ENCODE measurements at places on chromosomes 6 and 20. TPM values are rescaled to one million over a fixed set of nuclear protein-coding genes. Genes with fewer than 3 reads are reported as not detected.

DNA sequence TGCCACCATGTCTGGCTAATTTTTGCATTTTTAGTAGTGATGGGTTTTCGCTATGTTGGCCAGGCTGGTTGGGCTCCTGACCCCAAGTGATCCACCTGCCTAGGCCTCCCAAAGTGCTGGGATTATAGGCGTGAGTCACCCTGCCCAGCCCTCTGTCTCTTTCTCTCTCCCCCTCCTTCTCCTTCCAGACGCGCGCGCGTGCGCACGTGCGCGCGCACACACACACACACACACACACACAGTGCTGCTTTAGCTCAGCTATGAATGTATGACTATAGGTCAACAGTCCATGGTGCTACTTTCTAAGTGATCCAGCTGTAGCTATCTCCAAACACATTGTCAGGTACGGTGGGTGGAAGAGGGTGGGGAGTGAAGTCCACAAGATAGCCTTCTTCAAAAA lies 449.5 kb downstream of the PHF3 start:
- no peak for DNase-seq

GRCh38 chr6:150063640-150064039 lies 5.3 kb downstream of the ULBP3 start:
- DNase-seq, result no peak

- DNase-seq, result no peak
These were observed 118.8 kb upstream of the AFDN start for GRCh38 chr6:167707686-167708500.

DNA sequence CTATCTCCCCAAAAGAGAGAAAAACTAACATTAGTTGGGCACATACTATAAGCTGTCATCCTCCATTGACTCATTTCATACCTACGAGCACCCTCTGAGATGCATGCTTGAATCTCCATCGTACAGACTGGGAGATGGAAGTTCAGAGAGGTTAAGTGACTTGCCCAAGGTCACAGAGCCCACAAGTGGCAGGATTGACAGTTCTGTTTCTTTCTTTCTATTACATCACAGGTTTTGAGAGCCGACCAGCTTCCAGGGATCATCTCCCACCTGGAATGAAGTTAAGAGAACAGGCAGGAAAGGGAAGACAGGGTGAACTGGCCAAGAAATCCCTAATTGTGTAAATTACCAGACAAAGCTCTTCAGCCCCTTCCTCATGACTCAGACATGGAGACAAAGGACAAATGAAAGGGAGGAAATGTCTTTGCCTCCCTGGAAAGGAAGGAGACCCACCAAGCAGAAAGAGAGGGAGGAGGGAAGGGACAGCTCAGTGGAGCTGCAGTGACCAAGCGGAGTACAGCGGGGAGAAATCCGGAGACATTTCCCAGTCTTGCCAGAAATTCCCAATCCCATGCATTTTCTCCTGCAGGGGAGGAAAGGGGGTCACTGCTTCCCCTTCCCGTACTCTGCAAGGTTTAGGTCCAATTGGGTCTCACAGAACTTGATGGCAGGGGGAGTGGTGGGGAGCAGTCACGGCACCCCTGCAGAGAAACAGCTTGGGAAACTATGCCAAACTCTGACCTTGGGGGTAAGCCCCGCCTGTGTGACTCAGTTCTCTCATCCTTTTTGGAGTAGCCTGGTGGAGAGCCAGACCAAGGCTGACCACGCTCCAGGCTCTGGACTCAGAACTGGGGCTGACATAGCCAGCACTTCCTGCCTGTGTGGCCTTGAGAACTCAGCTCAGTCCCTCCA lies 154.3 kb downstream of the ANKRD60 start:
- no peak for DNase-seq

- DNase-seq, result peak; percentile 32
These were observed 51.5 kb downstream of the SLC23A2 start for GRCh38 chr20:4949833-4950178.

- peak; percentile 81 for DNase-seq
These were observed 884 bp upstream of the CUTA start for GRCh38 chr6:33418690-33419291.

GRCh38 chr6:77361018-77361417 lies 102.3 kb downstream of the HTR1B start:
- no peak for DNase-seq

- DNase-seq, result no peak
These were observed 399 bp upstream of the REPS1 start for GRCh38 chr6:138988469-138988834.

DNA sequence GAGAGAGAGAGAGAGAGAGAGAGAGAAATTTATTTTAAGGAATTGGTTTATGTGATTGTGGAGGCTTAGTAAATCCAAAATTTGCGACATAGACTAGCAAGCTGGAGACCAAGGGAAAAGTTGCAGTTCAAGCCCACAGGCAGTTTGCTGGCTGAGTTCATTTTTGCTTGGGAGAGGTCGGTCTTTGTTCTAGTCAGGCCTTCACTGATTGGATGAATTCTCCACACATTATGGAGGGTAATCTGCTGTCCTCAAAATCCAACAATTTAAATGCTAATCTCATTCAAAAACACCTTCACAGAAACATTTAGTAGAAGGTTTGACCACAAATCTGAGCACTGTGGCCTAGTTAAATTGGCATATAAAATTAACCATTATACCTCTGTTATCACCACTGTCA lies 439.6 kb downstream of the EPM2A start:
- no peak for DNase-seq

DNA sequence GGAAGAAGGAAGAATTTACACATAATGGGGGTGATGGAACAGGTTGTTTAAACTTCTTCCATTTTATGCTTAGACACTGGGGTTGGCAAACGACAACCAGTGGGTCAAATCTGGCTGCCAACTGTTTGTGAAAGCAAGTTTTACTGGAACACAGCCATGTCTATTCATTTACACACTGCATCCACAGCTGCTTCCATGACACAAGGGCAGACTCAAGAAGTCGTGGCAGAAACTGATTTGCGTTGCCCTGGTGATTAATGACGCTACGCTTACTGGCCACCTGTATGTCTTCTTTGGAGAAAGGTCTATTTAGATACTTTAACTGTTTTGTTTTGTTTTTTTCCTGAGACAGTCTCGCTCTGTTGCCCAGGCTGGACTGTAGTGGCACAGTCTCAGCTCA lies 19.0 kb downstream of the CTCFL start:
- no peak for DNase-seq

- DNase-seq, result no peak
These were observed 940.2 kb downstream of the GRIK2 start for GRCh38 chr6:102333736-102334135.

- DNase-seq, result no peak
These were observed 46.3 kb downstream of the SOD2 start for GRCh38 chr6:159646733-159647132.

DNA sequence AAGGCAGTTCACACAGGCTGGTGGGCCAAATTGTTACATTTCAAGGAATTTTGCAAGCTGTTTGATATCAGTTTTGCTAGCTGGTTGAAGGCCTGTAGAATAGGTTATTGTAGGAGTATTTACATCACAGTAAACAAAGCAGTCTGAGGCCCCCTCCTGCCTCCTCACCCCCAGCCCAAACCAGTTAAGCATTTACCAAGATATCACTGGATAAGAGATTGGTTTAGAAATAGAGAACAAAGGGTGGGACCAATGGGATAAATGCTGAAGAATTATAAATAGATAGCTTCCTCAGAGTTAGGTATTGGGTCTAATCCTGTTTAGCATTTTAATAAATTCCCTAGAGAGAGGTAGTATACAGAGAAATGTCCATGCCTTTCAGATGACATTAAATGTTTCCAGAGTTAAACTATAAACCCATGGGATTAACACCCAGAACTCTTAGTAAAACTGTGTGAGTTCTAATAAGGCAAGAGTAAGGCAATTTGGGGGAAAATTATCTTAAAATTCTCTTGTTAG lies 2.3 kb upstream of the PHACTR2 start:
- no peak for DNase-seq

DNA sequence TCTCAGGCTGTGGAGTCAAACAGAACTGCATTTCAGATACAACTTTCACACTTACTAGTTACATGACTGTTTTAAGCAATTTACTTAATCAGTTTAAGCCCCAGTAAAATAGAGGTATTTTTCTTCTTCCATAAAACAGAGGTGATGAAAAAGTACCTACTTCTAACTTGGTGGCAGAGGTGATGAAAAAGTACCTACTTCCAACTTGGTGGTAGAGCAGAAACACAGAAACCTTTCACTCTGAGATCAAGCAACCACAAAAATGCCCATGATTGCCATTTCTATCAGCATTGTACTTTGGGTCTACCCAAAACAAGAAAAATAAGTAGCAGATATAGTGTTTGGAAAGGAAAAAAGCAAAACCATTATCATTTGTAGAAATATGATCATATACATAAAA lies 148.7 kb downstream of the OPRM1 start:
- DNase-seq, result no peak

DNA sequence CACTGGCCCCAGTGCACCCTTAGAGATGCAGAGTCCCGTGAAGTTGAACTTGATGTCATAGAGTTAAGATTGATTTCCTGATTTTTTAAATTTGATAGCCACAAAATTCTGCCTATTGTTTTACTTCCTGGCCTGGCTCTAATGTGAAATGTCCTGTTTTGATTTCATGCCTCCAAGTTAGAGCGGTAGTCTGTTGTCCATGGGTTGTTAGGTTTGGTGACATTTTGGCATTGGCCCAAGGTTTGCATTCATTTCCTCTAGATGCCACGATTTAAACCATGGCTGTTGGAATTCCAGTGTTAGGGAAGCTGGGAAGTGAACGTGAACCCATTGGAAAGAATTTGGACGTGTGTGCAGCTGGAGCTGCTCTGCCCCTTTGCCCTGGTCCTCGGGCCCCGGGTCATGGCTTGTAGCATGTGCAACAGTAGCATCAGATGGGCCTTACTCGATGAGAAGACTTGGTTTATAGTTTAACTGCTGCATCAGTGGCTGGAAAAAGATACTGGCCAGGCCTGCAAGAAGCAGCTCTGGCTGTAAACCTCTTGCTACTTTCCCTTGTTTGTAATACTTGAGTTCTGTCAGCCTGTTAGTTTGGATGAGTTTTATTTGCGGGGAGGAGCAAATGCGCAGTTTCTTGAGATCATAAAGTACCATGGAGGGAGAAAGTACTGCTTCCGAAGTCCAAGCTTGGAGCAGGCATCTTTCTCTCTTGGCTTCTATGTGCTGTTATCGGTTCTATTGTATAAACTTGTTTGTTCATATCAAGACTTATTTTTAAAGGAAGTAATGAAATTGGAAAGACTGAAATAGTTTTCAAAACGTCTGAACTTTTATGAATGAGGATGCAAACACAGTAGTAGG lies 121.4 kb upstream of the CLDN20 start:
- no peak for DNase-seq

GRCh38 chr20:20430066-20430465 lies 62.2 kb downstream of the INSM1 start:
- no peak for DNase-seq

GPR6 gene
- not detected for total RNA-seq

AKAP12 gene
- total RNA-seq, result 0.96 TPM

SULF2 gene
- total RNA-seq, result 1.3 TPM

CCN6 gene
- not detected for total RNA-seq

MAPK13 gene
- 29.6 TPM for total RNA-seq

MCCD1 gene
- not detected for total RNA-seq

ZC2HC1B gene
- not detected for total RNA-seq

SLC17A4 gene
- not detected for total RNA-seq
